Heart left ventricle (tissue), 16 donors: ENCODE measurements at places on chromosomes 5 and 9. TPM values are rescaled to one million over a fixed set of nuclear protein-coding genes. Genes with fewer than 3 reads are reported as not detected.

The ARHGEF39 gene
- total RNA-seq = 1.2 TPM

The ZER1 gene
- 53.4 TPM for total RNA-seq

The CD14 gene
- 26.7 TPM for total RNA-seq

The SLC28A3 gene
- 5.7 TPM for total RNA-seq

The NPR2 gene
- 22.9 TPM for total RNA-seq

The SOX30 gene
- total RNA-seq = not detected

The OR1J4 gene
- total RNA-seq = not detected

The SVEP1 gene
- total RNA-seq = 7.9 TPM

The ALDH1B1 gene
- total RNA-seq = 20.7 TPM

The EDIL3 gene
- 25.8 TPM for total RNA-seq

The JAKMIP2 gene
- 0.24 TPM for total RNA-seq

The LRRC70 gene
- 1.6 TPM for total RNA-seq

The AK8 gene
- total RNA-seq = not detected

The SLC31A2 gene
- 26.4 TPM for total RNA-seq

The FCN2 gene
- total RNA-seq = not detected

The SEMA4D gene
- 16.0 TPM for total RNA-seq

The C9 gene
- total RNA-seq = not detected

The PRSS3 gene
- not detected for total RNA-seq

The BAAT gene
- not detected for total RNA-seq

The CCL21 gene
- 7.7 TPM for total RNA-seq

The KLHL3 gene
- total RNA-seq = 56.6 TPM

The MEIKIN gene
- not detected for total RNA-seq

The ANKRD31 gene
- total RNA-seq = 0.17 TPM

The AFAP1L1 gene
- 44.0 TPM for total RNA-seq

The PCDHGC5 gene
- 2.1 TPM for total RNA-seq

The IFNA13 gene
- total RNA-seq = not detected

The CBY3 gene
- not detected for total RNA-seq

The TOR4A gene
- total RNA-seq = 27.2 TPM

The ADAMTSL1 gene
- 4.7 TPM for total RNA-seq

The CNTFR gene
- 0.43 TPM for total RNA-seq

The C8G gene
- total RNA-seq = 3.7 TPM
